ENCODE measurements at places on chromosomes 12 and 14.

DNA sequence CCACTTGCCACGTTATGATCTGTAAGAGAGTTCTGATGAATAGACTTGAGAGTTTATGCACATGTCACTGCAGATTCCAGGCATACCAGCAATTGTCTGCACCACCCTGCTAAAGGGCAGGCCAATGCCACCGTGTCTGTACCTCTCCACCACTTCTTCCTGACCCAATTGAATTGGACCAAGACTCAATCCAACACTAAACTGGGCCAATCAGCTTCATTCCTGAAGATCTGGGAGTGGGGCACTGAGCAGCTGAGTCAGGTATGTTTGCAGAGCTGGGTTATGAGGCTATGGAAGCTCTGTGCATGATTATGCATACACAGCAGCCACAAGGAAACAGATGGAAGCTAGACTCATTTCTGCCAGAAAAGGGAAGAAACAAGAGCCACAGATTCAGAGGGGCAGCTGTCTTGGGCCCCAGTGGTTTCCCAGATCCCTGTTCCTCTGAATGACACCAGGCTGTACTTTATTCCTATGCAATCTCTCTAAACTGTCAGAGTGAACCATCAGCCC is 28.0 kb downstream of the DAO start:
- no peak for ATAC-seq

GRCh38 chr12:21800011-21800410 is 25.5 kb upstream of the KCNJ8 start:
- no peak for ATAC-seq

DNA sequence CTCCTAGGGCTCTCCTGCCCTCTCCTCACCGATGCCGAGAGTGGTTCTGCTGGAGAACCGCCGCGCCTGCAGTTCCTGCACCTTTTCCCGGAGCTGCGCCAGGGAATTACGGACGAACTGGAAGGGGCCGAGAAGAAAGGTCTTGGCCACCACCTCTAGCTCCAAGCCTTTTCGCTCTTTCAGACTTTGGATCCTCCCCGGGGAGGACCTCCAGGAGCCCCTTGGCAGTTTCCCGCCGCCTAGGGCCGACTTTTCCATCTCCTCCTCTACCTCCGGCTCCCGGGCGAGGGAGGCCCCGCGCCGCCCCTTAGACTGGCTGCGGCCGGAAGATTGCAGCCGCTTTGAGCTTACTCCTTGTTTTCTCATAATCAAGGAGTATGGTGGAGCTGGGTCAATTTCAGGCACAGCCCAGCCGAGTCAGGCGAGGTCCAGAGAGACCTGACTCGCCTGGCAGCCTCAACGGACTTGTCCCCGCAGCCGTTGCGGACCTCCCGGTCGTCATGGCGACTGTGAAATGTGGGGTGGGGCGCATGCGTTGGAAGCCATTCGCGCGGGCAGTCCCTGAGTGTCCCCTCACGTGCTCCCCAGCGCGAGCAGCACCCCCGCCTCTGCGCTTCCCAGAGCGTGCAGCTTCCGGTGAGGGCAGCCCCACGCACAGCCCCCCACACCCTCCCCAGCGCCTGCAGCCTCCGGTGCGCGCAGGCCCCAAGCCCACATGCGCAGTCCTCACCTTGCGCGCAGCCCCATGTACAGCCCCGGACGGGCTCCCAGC is at the start of gene DPY19L2:
Gene DPY19L2, minus strand, starts transcription at position 466 of the 772 bp plus-strand sequence. Its CDS starts 100 bp downstream, at position 366.
- peak; percentile 29 for ATAC-seq

GRCh38 chr14:97268097-97268496 is 470.9 kb downstream of the VRK1 start:
- ATAC-seq: no peak

GRCh38 chr12:119005085-119005484 is 23.7 kb downstream of the SRRM4 start:
- ATAC-seq: no peak

DNA sequence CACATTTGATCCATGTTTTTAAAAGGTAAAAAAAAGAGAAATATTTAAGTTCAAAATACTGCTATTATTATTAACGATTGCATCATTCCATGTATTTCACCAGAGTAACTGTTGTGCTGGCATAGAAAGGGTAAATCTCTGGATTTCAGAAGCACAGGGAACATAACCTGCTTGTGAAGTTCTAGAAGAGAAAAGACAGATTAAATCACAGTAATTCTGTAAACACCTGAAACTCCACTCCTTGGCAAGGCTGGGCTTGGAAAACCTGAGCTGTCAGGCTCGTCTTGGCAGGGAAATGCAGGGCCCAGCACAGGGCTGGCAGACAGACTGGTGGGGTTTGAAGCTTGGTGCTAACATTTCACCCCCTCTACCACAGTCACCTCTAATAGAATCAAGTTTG is 35.1 kb downstream of the SVOP start:
- ATAC-seq: no peak

DNA sequence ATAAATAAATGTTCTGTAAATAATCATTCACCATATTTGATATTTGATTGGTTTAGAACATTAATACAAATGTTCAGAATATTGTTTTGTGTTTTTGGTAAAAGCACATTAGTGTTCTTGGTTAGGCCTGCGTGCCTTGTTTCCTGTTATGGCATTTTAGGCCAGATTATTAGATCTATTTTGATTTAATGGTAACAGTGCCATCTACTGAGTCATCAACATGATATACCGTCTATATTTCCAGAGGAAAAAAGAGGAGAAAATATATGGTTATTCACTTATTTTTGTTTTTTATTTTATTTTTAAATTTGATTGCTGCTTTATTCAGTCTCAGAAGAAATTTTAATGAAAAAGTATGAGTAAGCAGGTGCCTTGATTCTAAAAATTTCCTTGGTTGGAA is 60.3 kb downstream of the GPHN start:
- ATAC-seq: no peak

GRCh38 chr14:55913324-55914025 is 204.7 kb upstream of the PELI2 start:
- ATAC-seq: no peak

DNA sequence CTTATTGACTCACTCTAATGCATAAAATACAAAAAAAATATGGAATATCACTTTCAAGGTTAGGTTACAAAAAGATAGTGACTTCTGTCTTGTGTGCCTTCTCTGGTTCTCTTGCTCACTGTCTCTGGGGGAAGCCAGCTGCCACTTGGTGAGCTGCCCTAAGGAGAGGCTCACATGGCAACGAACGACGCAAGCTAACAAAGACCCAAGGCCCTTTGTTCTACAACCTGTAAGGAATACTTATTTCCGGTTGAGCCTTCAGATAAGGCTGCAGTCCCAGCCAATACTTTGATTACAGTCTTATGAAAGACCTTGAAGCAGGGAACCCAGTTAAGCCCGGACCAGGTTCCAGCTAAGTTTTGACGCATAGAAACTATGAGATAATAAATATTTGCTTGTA is 242.4 kb upstream of the TBX3 start:
- no peak for ATAC-seq

DNA sequence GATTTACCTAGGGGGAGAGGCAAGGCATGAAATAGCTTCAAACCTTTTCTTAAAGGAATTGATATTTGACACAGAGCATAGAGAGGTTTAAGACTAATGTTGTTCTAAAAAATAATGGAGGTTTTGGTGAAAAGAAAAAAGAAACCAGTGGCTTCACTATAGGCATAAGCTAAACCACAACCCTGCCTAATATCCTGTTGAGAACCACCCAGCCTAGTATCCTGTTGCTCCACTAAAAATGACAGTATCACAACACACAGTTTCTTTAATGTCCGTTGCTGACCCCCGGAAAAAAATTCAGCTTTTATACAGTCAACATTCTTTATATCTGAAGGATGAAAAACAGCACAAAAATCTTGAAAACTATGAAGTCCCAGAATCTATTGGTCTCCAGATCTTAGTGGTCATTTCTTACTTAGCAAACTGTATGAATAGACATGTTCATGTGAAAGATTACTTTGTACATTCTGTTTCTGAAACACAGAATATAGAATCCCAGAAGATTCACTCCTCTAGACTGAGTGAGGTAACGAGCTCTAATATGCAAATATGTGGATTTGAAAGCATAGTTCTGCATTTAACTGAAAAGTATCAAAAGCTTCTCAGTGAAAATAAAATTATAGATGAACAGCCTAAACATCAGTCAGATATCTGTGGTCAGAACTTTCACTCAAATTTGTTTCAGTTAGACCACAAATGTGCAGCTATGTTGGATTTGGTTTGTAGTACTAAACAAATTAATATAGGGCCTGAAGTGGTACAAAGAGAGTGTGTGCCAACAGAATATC is 40.5 kb downstream of the GALC start:
- ATAC-seq: peak; percentile 82

DNA sequence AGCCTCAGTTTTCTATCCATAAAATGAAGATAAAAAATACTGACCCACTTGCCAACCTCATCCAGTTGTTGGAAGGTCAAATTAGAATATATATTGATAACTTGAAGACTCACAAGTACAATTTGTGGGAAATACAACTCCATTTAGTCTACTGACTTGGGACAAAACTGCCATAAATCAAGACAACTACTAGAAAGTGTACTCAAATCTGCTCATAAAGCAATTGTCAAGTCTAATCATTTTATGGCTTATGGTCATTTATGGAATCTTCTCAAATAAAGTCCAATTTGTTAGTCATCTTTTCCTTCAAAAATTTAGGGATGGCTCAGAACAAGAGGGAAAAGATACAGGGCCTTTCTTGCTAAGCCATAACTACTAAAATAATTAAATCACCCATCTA is 7.0 kb downstream of the BTG1 start:
- no peak for ATAC-seq

DNA sequence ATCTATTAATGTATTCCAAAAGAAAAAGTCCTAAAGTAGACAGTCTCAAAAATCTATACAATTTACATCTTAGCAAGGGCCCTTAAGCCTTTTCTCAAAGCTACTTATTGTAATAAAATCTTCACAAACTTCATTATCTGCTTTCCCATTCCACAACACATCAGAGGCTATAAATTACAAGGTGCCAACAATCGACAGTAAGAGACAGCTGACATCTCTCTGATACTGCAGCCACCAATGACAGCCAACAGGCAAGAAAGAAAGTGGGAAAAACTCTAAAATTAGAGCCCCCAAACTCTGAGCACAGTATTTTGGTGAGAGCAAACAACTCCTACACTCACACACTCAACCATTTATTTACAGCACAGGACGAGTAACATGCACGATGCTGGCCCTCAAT is 2.2 kb downstream of the ANGEL1 start:
- ATAC-seq: no peak

GRCh38 chr12:45259675-45260074 is 43.8 kb downstream of the ANO6 start:
- ATAC-seq: no peak

- no peak for ATAC-seq
Measured at GRCh38 chr12:82625523-82625922, 61.2 kb upstream of the TMTC2 start.

GRCh38 chr12:51753980-51754675 is 94.4 kb downstream of the FIGNL2 start:
- no peak for ATAC-seq

GRCh38 chr12:10291030-10291429 is 16.6 kb upstream of the KLRD1 start:
- no peak for ATAC-seq

DNA sequence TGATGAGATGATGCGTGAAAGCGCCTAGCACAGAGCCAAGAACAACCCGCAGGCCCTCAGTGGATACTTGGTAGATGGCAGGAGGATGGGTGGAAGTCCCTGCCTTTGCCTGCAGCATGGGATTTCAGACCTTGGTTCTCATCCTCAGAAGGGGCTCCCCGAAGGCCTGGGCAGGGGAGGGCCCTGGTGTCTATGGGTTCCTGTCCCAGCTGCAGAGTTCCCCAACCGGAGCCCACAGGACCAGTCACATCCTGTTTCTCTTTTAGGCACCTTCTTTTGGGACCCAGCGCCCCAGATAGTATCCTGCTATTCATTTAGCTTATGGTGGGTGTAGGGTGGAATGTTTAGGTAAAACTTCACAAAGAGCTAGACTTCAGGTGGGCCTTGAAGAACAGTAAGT is 55.5 kb downstream of the CALM1 start:
- ATAC-seq: peak; percentile 76

GRCh38 chr14:24064856-24065255 is 6.5 kb upstream of the CPNE6 start:
- no peak for ATAC-seq

GRCh38 chr14:81162941-81163340 is 57.8 kb downstream of the GTF2A1 start:
- ATAC-seq: no peak

DNA sequence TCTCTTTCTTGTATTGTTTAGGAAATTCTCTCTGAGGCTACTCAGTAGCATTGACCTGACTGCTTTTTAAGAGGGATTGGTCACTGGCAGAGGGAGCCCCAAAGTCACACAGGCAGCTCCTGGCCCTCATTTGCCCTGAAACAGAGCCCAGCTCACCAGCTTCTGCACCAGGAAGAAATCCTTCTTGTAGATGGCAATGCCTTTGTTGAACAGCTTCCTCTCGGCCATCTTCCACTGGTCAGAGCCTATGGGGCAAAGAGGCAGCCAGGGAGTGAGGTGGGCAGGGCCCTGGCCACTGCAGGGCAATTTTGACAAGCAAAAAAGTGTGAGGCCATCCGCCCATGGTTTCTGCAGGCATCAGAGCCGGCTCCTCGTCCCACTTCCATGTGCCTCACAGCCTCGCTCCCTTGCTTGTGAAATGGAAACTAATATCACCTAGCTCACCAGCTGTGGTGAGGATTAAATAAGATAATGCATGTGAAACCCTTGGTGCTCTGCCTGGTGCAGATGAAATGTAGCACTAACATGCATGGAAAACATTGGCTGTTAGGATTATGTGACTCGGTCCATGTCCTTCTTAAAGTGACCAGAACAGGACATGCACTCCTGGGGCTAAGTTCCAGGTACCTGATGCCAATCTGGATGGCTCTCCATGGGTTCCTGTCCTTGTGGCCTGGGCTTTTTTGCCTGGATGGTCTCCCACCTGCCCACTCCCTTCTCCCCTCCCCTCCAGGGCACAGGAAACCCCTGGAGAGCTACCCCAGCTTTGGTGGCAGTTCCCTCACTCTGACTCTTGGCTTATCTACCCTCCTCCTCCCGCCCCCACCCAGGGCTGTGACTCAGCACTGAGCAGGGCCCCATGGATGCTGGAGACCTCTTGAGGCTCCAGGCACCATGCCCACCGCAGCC is 11.2 kb upstream of the PNMA1 start:
- peak; percentile 27 for ATAC-seq

- peak; percentile 55 for ATAC-seq
Measured at GRCh38 chr14:63632932-63633514, 8.6 kb downstream of the WDR89 start.

- no peak for ATAC-seq
Measured at GRCh38 chr12:110923692-110924334, 3.4 kb upstream of the MYL2 start.

DNA sequence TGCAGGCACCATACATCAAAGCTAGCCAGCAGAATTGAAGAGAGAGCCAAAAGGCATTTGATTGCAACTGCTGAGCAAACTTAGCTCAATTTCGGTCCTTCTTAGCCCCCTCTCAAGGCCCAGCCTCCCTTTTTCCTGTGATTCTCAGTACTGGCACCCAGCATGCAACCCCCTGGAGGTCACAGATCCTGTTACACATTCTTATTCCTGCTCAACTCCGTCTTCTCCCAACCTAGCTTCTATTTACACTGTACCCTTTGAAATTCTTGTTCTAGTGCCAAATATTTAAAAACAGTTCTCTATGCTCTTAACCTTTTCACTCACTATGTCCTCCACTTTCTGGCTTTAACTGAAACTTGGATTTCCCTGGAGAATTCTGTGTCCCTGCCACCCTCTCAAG is 131.3 kb upstream of the CPSF6 start:
- ATAC-seq: no peak
